Stimulated activated CD4-positive, alpha-beta T cell treated with anti-CD3 and anti-CD28 coated beads, Interleukin-1b, Interleukin-23, amount 100 ng/mL, for 24 hours (primary cell): ENCODE measurements at places on chromosomes 3 and 15.

GRCh38 chr15:73931441-73931840 lies 5.2 kb downstream of the LOXL1 start:
- DNase-seq = no peak

DNA sequence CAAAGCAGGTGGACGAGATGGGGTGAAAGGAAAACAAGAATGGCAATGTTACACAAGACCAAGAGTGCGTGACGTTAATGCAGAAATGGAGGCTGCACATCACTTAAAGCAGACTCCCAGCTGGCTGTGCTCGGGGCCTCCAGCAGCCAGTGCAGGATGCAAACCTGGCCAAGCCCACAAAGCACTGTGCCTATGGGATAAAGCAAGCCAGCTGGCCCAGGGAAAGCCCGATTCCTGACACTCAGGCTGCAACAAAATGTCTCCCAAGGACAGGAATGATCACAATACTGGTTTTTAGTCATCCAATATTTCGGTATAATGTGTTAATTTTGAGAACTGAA lies 86.2 kb downstream of the SEC22A start:
- no peak for DNase-seq

DNA sequence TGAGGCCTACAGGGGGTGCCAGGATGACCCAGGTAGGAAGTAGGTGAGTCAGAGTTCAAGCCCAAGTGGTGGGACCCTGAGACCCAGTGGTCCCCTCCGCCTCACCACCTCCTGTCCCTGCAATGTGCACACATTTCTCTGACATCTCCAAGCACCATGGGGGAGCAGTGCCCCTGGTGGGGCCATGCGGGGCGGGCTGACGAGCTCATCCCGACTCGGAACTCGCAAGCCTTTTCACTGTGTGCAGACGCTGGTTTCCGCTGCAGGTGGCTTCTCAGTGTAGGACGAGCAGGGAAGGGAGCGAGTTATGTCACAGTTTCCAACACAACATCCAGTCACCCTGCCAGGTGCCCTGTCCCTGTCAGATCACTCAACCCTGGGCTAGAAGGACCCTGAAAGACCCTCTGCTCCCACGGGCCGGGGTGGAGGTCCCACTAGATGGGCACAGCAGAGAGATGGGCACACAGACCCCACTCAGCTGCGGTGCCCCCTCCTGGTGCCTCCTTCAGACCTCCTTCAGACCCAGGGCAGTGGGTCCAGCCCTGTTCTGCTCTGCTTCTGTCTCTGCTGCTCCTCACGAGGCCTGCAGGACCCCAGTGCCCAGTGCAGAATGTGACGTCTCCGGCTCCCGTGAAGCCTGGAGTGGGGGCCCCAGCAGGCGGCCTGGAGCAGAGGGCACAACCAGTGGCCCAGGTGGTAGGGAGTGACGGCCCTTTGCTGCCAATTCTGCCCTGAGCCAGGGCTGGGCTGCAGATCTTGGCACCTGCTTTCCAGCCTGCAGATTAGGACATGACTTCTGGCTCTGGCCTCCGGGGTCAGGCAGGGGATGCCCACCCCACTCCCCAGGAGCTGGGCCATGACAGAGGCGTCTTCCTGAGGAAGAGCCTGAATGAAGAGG lies 102.0 kb upstream of the RPL32 start:
- no peak for DNase-seq

DNA sequence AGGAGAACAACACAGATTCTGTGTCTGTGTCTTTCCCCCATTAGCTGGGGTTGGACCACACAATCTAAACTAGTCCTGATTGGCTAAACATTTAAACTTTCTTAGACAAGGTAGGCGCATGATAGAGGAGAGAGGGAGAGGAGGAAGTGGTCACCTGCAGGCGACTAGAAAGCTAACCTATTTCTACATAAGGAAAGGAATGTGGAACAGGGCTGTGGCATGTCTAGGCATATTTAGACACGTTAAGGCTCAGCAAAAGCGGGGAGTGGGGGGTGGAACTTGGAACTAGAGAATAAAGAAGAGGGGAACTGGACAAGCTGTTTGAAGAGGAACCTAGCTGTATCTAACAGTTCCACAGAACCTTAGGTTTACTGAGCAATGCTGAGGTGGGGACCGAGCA lies 12.8 kb downstream of the LRRC28 start:
- no peak for DNase-seq

DNA sequence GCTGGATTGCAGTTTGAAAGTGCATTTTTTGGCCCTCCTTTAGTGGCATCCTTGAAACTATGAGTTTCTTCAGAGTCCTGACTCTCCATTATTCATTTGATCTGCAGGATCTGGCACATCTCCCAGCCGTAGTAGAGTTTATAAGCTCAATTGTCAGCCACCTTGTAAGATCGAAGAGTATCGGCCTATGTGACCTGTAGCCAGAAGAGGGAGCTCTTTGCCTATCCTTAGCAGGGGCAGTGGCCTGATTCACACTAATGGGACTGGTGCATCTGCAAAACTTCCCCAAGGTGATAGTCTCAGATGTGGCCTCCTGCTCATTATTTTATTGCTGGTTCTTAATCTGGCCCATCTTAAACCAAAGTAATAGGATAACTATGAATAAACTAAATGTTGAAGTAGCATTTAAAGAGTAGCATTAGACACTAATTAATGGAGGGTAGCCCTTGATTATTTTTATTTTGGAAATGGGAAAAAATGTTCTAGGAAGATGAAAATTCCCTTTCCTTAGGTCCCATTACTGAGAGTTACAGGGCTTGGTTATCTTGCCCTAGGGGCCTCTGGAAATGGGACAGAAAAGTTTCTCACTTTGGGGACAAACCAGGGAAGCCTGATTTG lies 21.2 kb downstream of the GCSAM start:
- no peak for DNase-seq

DNA sequence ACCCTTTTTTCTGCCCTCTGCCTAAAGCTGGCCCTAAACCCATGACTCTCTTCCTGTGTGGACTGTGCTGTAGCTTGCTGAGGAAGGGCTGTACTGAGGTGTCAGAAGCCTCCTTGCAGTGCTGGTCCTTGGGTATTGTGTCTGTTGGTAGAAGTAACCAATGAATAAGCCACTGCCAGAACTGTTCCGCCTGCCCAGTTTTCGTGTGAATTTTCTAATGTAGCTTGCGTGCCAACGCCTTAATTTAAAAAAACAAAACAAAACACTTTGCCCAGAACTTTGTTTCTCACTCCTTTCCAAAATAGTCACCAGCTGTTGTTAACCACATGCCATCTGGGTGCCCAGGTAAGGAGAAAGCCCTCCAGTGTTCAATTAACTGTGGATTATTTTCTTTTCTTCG lies 101.9 kb downstream of the KLHL25 start:
- no peak for DNase-seq

- no peak for DNase-seq
These were observed 53.0 kb downstream of the CYP19A1 start for GRCh38 chr15:51285399-51285798.

DNA sequence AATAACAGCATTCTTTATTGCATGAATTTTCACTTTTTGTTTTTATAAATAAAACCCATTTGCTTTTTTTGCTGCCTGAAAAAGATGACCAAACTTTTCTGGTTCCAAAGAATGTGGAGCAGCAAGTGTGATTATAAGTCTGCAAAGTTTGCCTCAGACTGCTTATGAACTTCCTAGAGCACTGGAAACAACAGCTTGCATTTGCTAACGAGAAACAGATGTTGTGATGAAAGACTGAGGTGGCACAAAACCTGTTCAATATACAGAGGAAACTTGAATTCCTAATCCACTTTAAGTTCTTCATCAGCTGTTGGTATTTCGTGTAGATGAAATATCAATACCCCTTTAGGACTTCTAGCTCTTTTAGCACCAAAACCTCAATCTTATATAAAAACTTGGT lies 9.3 kb downstream of the ZPLD1 start:
- DNase-seq = no peak

- DNase-seq = peak; percentile 61
These were observed 76.0 kb downstream of the HMG20A start for GRCh38 chr15:77496715-77497109.

DNA sequence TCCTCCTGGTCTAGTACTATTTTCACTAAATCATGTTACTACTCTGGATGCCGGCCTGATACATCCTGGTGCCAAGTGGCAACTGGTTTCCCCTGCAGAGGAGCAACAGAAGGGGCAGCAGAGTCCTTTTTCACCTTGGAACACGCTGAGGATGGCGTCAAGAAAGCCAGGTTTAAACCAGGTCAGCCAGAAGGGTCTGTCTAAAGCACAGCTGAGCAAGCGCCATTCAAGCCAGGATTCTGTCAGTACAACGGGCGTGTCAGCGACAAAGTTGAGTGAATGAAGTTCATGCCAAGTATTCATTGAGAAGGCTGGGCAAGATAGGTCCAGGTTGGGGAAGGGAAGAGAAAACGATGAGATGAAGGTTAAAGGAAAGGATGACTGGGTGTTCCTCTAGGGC lies 88.2 kb downstream of the FBN1 start:
- no peak for DNase-seq

GRCh38 chr3:52517796-52518722 lies 15.6 kb downstream of the NT5DC2 start:
- DNase-seq = no peak

DNA sequence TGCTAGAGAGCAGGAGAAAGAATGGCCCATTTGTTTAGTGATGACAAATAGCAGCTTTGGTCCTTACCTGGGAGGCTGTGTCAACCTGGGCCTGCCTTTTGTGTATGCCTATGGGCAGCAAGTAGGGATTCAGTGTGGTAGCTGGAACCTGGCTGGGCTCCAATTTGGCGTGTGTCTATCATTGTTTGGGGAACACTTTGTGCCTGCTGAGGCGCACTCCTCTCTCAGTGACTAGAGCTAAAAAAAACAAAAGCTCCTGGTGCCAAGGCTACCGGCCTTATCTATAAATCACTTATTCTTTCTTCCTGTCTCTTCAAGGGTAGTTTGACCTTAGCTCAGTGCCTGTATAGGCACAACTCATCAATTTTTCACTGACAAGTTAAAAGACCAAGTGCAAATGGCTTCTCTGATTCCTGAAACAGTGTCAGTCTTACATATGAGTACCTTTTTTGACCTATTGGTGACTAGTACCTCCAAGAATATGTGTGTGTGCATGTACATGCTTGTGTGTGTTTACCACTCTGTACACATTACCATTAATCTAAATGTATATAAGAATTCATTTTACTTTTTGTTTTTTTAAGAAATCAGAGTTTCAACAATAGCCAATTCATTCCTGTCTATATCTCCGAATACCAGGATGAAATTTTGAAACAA lies 54.6 kb downstream of the GMNC start:
- DNase-seq = no peak

GRCh38 chr3:13484851-13485590 lies 4.9 kb downstream of the HDAC11 start:
- DNase-seq = no peak

- DNase-seq = no peak
These were observed 8.3 kb downstream of the KIF23 start for GRCh38 chr15:69422336-69422895.

DNA sequence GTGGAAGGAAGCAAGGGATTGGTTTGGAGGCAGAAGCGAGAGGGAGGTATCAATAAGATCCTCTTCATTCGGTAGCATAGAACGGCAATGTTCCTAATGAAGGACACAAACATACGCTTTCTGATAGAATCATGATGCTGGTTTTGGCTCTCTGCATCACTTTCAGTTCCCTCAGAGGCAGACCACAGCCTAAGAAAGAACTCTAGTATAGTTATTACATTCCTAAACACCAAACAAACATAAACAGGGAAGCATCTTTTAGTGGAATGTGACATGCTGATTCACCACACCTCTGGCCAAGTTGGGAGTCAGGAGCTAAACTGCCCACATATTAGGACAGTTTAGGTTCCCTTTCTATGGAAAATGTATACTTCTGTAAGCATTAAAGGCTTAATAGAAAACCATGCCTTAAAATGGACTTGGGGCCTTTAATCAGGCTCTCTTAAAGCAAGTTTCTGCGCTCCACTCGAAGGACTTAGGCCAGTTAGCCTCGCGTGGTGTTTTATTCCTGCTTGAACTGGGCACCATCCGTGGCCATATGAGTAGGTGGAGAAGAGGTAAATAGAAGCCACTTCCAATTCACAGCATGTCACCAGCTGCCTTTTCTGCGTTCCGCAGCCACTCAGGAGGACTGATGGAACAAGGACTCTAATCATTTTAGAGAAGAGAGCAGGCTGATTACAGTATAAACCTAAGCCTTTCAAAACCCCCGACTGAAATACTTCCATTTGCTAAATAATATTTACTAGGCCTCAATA lies 53.7 kb downstream of the CD47 start:
- DNase-seq = no peak

DNA sequence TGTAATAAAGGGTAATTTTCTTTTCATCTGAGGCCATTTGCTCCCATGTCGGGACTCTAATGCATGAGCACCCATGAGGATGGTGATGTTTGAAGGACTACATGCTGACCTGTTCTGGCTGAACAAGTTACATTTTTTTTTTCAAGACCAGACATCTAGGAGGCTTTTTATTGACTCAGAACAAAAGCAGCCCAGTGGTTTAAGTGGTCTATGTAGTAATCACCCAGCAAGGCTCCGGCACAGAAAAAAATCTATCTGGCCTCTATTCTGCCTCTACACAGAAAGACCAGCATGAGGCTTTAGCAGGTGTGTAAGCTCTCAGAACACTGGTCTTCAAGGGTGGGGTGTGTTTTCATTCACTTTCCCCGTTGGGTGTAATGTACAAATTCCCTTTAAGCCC lies 95.1 kb upstream of the ZBED2 start:
- DNase-seq = no peak

DNA sequence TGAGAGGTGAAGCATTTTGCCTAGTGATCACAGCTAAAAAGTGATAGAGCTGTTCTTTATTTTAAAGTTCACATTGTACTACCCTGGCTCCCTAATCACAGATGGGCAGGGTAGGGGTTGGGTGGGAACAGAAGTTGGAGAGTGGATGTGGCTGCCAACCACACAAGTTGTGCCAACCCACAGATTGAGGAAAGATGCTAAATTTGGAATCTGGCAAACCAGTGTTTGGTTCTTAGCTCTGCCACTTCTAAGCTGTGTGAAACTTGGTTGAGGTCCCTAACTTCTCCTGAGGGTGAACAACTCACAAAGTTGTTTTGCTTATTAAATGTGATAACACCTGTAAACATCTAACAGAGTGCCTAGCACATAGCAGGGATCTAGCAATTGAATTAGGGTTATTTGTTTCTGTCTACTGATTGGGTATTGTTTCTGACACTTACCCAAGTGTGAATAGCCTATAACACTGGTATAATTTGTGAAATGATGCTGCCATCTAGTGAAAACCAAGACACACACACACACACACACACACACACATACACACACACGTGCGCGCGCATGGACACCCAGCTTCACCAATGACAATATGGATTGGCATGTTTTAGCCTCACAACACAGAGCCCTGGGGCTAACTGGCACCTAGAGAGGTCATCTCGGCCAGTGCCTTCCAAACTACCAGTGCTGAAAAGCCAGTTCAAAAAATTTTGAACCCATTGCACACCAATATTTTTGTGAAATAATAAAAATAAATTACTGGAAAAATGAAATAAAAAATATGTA lies 25.3 kb downstream of the ADGRG7 start:
- DNase-seq = no peak

GRCh38 chr15:89002281-89002761 lies 85.9 kb upstream of the ABHD2 start:
- no peak for DNase-seq
